ENCODE measurements at places on chromosomes 5 and 9. TPM values are rescaled to one million over a fixed set of nuclear protein-coding genes. Genes with fewer than 3 reads are reported as not detected.

GRCh38 chr9:125431741-125432271 is 170.2 kb downstream of the GAPVD1 start:
- no peak for DNase-seq

DNA sequence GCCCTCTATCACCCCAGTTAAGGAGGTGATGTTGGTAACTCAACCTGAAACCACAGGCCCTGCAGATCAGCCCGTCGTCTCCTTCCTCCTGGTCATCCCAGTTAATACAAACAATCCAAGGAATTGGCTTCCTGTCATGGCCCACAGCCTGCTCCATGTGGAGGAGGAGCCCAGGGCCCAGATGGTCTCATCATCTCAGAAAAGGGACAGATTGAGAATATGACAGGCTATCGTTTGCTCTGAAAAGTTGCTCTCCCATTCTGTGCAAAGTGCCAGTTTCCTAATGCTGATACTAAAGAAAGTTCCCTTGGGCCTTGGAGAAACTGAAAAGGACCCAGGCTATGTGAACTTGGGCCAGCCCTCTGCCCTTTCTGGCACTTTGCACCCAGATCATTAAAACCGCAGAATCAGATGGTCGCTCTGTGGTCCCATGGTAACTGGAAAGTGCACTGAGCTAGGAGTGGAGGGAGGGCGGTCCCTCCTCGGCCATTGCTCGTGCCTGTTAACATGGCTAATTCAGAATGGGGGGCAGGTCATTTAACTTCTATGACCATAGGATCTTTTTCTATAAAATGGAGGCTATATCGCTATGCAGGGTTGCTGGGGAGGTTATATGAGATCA is 675 bp upstream of the SPAAR start:
- DNase-seq: no peak

GRCh38 chr9:132990781-132991180 is 12.3 kb downstream of the GFI1B start:
- no peak for DNase-seq

GRCh38 chr9:134225186-134225585 is 60.8 kb upstream of the RNU6ATAC start:
- no peak for DNase-seq

GRCh38 chr5:16546732-16547131 is 70.1 kb downstream of the RETREG1 start:
- no peak for DNase-seq

GRCh38 chr9:32171339-32171738 is 213.1 kb upstream of the ACO1 start:
- no peak for DNase-seq

GRCh38 chr9:79572608-79573411 is 1.0 kb downstream of the TLE4 start:
- DNase-seq: no peak

DNA sequence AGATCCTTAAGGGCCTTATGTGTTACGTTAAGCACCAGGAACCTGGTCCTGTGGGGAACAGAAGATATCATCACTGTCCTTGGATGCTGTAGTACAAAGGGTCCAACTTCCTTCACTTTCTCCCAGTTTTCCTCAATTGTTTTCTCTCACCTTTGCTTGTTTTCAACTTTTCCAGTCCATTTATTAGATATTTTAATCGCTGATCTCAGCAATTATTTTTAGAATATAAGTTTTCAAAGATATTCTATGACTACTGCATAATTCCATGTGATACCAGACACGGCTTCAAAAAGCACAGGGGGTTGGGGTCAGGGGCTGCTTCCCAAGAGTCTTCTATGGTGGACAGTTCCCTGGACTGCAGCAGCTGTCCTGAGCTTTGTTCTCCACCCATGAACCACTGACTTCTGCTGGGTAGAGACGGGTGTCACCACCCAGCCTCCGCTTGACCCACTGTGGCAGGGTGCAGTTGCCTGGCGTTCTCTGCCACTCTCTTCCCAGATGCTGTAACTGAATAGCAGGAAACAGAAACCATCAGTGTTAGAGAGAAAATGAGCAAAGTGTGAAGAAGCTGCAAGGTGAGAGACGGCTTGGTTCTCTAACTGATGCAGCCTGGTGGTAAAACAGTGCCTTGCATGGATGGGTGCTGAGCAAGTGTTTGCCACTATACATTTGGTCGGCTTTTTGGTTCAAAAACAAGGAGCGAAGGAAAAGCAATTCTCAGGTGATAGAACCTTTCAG is 383.0 kb downstream of the RAB3C start:
- no peak for DNase-seq

DNA sequence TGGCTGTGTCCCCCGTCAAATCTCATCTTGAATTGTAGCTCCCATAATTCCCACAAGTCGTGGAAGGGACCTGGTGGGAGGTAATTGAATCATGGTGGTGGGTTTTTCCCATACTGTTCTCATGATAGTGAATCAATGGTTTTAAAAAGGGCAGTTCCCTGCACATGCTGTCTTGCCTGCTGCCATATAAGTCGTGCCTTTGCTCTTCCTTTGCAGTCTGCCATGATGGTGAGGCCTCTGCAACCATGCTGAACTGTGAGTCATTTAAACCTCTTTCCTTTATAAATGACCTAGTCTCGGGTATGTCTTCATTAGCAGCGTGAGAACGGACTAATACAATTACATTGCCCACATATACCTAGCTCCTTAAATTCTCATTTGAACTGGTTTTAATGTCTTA is 353.0 kb upstream of the KLF4 start:
- no peak for DNase-seq

DNA sequence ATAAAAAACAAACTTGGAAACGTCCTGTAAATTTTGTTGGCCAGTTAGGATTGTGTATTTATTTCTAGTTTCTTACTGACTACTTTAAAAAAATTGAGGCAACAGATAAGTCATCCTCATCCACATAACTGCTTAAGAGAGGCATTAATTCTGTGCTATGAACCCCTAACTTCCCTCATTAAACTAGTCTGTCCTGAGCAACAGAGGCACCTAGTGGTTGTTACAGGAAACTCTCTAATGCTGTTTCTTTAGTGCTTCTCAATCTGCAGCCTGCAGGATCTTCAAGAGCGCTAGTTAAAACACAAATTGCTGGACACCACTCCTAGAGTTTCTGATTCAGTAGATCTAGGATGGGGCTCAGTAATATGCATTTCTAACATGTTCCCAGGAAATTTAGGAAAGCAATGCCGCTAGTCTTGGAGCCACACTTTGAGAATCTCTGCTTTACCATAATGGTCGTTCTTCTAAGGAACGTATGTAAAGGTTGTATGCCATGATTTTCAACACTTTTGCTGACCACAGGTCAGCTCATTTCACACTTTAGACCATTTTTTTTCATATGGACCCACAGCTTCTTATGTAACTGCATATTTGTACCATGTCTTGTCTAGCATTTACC is 410.1 kb upstream of the SMARCA2 start:
- DNase-seq: no peak

- no peak for DNase-seq
Observed at GRCh38 chr5:1199649-1200494, 1.5 kb upstream of the SLC6A19 start.

- DNase-seq: no peak
Observed at GRCh38 chr9:92709240-92709639, 39.3 kb upstream of the IPPK start.

SLC45A2 gene
- total RNA-seq: not detected

RLN1 gene
- total RNA-seq: 0.42 TPM

Data from urinary bladder (tissue), 4 donors.